ENCODE measurements at places on chromosomes 3 and 15.

DNA sequence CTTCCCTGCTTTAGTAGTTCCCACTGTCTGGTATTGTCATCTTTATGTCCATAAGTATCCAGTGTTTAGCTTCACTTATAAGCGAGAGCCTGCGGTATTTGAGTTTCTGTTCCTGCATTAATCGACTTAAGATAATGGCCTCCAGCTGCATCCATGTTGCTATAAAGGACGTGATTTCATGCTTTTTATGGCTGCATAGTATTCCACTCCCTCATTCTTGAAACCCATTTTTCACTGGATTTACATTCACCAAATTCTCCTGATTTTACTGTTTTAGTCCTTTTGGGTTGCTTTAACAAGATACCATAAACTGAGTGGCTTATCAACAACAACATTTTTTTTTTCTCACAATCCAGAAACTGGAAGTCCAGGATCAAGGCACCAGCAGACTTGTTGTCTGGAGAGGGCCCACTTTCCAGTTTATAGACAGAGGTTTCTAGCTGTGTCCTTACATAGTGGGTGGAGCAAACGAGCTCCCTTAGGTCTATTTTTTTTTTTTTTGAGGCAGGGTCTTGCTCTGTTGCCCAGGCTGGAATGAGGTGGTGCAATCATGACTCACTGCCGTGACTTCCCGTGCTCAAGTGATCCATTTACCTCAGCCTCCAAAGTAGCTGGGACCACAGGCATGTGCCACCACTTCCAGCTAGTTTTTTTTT, 6.1 kb upstream of the TICRR start:
- no peak for DNase-seq

DNA sequence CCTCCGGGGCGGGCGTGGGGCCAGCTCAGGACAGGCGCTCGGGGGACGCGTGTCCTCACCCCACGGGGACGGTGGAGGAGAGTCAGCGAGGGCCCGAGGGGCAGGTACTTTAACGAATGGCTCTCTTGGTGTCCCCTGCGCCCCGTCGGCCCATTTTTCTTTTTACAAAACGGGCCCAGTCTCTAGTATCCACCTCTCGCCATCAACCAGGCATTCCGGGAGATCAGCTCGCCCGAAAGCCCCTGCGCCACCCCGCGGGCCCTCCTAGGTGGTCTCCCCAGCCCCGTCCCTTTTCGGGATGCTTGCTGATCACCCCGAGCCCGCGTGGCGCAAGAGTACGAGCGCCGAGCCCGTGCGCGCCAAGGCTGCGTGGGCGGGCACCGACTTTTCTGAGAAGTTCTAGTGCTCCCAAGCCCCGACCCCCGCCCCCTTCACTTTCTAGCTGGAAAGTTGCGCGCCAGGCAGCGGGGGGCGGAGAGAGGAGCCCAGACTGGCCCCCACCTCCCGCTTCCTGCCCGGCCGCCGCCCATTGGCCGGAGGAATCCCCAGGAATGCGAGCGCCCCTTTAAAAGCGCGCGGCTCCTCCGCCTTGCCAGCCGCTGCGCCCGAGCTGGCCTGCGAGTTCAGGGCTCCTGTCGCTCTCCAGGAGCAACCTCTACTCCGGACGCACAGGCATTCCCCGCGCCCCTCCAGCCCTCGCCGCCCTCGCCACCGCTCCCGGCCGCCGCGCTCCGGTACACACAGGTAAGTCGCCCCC, at the start of gene THBS1:
THBS1 (plus strand) TSS at position 595 of the 757 bp plus-strand sequence. CDS start 779 bp downstream, outside the sequence.
- DNase-seq: peak; percentile 98

- DNase-seq: no peak
Observed at GRCh38 chr3:39139442-39139841, 13.9 kb downstream of the CSRNP1 start.

DNA sequence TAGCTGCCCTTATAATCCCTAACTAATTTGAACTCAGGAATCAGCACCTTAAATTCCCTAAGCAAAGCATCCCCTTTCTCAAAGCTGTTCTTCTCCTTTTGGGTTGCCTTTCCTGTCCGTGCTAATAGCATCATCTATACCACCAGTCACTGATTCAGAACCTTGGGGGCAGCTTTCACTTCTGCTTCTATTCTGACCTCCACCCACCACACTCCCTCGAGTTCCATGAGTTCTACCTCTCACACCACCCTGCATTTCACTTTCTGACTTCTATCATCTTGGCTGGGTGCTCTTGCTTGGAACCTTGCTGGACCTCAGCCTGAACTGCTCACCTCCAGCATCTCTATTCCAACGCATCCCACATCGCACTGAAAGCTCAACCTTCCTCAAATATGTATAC, 55.4 kb upstream of the KCNMB2 start:
- no peak for DNase-seq

GRCh38 chr3:163548015-163548414, 1530.3 kb downstream of the SI start:
- DNase-seq: no peak

- DNase-seq: no peak
Observed at GRCh38 chr3:78517965-78518364, 1249.8 kb downstream of the ROBO1 start.

GRCh38 chr3:132294906-132295305, 22.3 kb upstream of the ACP3 start:
- DNase-seq: no peak

DNA sequence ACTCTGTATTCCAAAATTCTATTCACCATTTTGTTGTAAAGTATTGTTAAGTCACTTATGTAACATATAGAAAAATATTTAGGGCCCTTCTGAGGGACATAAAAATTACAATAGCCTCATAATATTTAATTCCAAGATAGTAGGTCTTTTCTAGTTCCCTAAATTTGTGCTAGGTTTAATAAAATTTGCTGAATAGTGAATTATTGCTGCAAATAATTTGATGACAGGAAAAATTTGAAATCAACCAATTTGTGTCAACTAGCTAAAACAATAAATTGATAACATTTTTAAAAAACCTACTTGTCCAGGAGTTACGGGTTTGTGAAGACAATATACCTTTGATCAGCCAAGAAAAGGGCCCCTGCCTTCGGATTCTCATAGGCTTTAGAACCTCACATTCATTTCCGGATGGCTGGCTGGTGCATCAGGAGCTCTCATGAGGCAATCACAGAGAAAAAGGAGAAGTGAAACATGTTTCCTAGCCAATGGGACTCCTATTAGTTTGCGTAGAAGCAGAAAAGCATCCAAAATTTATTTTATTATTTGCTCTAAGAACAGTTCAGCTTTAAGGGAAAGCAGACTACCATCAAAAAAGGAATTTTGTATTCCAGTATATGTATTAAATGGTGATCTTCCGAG, 177.2 kb downstream of the LRRC3B start:
- DNase-seq: no peak

DNA sequence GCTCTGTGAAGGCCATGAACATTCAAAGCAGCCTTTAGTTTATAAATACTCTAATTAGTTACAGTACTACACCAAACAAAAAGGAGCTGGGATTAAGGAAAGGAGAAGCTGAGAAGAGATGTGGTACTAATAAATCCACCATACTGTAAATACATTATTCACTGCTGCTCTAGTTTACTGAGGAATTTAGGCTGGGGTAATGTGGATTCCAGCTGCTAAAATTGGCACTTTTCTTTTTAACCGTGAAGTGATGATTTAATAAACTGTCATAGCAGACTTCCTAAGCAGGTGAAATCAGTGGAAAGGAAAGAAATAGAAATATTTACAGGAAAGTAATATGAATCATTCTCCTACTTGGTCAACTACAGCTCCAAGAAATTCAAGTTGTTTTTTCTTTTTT, 88.7 kb downstream of the TFG start:
- no peak for DNase-seq

Measured in right hindlimb (tissue), 1 donor.